Thymus (tissue), 14 donors: ENCODE measurements at places on chromosomes 4 and X. TPM values are rescaled to one million over a fixed set of nuclear protein-coding genes. Genes with fewer than 3 reads are reported as not detected.

DNA sequence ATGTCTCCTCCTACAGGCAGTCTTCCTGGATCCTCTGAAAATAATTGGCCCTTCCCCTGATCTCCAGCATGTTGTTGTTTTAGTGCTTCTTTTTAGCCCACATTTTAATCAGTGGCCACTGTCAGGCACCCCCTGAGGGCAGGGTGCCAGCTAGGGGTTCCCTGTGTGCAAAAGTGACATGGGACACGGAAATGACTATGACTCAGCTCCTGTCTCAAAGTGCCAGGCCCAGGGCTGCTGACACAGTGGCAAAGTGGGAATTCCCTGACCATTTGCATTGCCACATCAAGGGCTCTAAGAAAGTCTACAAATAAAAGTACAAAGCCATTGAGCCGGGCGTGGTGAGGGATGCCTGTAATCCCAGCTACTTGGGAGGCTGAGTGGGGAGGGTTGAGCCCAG lies 24.8 kb downstream of the HMX1 start:
- H3K4me1 ChIP-seq: no peaks in the 10 kb centered on the region
- no peak overlapping the region for H3K4me3 ChIP-seq
- no peaks in the 10 kb centered on the region for H3K36me3 ChIP-seq
- no peak overlapping the region for H3K27ac ChIP-seq
- no peaks in the 10 kb centered on the region for H3K27me3 ChIP-seq

DNA sequence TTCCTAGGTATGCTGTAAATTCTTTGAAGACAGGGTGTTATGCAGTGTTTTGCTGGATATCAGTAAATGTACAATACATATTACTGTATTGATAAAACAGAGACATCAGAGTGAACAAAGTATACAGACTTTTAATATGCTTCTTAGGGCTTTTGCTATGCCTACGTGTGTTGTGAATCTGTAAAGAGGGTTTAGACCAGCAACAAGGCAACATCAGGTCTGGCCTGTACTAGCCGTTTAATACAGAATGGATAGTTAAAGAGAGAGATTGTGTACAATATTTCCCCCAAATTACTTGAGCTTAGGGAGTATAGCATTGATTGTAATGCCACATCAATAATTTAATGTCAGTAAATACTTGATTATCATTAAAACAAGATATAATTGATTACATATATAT lies 75.2 kb downstream of the PAQR3 start:
- H3K4me3 ChIP-seq: no peak overlapping the region
- peaks cover 6% of the 10 kb centered on the region for H3K36me3 ChIP-seq
- H3K4me1 ChIP-seq: no peaks in the 10 kb centered on the region
- no peaks in the 10 kb centered on the region for H3K27me3 ChIP-seq

DNA sequence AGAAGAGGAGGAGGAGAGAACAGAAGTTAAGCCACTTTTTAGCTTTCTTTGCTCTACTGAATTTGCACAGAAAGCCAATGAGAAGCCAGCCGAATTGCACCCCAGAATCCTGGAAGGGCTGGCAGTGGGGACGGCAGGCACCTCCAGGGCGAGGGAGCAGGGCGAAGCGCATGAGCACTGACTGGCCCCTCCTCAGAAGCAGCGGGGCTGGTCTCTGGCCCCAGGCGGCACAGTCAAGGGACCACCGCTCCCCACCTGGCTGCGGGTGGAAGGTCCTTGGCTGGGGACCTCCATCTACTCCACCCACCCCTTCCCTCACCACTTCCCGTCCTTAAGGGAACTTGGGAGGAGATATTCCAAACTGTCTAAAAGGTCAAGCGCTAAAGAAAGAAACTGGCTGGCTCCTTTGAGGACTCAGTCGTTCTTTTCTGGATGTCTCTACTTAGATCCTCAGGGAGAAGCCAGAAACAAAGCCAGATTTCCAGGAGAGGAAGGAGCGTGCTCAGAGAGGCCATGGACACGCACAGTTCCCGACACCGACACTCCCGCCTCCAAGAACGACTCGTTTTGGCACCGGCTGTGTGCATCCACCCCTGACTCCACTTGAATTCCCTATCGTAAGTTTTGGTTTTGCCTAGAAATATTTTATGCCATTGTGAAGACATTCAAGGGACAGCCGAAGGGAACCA lies 59.5 kb upstream of the CRMP1 start:
- no peak overlapping the region for H3K27ac ChIP-seq
- no peaks in the 10 kb centered on the region for H3K27me3 ChIP-seq
- H3K4me1 ChIP-seq: peaks cover 3% of the 10 kb centered on the region
- no peaks in the 10 kb centered on the region for H3K36me3 ChIP-seq
- DNase-seq: no peak

DNA sequence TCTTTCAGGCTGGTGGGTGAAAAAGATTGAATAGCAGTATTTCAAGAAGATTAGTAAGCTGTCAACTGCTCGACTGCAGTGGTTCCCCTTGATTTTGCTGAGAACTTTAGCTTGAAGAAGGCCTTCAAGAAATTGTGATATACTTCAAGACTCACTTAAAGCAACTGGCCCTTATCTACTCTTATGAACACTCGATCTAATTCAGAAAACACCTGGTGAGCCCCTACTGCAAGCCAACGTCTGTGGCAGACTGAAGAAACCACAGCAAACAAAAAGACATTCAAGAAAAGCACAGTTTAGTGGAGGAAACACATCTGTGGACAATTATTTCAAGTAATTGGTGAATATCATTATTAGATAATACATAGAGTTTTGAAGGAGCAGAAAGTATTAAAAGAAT lies 119.0 kb downstream of the INPP4B start:
- peak overlapping the region; percentile 68 for H3K27ac ChIP-seq
- no peaks in the 10 kb centered on the region for H3K27me3 ChIP-seq
- H3K4me3 ChIP-seq: no peak overlapping the region
- no peak for DNase-seq
- peaks cover 19% of the 10 kb centered on the region for H3K4me1 ChIP-seq

- H3K36me3 ChIP-seq: peaks cover 4% of the 10 kb centered on the region
- H3K4me1 ChIP-seq: no peaks in the 10 kb centered on the region
- no peak overlapping the region for H3K27ac ChIP-seq
- H3K4me3 ChIP-seq: no peak overlapping the region
- H3K27me3 ChIP-seq: no peaks in the 10 kb centered on the region
Observed at GRCh38 chr4:24557026-24558025, 27.0 kb downstream of the DHX15 start.

ITM2A gene
- total RNA-seq: 679 TPM

EVC2 gene
- total RNA-seq: 1.7 TPM

RAB40AL gene
- 0.09 TPM for total RNA-seq

MFAP3L gene
- total RNA-seq: 0.80 TPM
